NK-92 treated with Interleukin-12 subunit alpha and Interleukin-12 subunit beta, amount 100 ng/mL, for 24 hours (cell line): ENCODE measurements at places on chromosomes 5 and 9.
A peak's percentile ranks its signal among the peaks of the same experiment; 100 is the strongest.

- DNase-seq, result no peak
Measured at GRCh38 chr5:177154003-177154643, 20.6 kb downstream of the NSD1 start.

DNA sequence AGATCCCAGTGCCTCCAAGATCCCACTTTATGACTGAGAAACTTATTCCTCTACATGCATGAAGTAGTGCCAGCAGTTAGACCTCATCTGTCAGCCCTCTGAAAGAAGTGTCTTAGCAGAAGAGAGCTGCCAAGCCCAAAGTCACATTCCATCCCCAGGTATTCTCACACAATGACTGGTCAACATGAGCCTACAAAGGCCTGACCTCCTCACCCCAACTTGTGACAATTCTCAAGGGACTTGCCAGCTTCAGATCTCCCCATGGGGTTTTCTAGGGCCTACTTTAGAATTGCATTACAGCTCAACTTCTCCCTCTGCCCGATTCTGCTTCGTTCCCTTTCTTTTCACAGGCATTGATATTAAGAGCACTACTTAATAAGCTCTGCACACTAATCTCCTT lies 393.8 kb upstream of the SLC30A5 start:
- DNase-seq, result no peak

DNA sequence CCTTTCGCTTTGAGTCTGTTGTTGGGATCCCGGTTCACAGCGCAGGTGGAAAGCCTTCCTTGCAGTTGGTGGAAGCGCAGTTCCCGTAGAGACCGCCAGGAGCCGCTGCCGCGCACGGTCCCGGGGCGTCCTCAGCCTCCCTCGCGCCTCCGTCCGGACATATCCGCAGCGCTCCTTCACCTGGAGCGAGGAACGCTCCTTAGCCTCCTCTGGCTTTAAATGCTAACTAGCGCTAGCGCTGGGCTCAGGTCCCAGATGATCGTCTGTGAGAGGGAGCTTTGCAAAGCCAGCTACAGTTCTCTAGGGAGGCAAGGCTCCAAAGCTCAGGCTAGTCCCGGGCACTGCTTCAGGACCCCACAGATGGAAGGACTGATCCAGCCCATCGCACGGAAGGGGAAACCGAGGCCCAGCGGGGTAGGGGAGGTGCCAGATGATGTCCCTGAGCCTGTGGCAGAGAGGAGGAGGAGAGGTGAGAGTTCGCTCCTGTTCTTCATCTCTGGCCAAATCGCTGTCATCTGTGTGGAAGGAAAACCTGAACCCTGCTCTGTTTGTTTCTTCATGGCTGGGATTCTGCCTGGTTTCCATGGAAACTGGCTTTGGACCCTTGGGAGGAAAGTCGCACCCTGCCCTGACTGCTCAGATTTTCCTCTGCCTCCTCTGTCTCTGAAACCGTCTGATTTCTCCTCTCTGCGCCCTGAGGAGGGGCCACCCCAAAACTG lies 31.4 kb downstream of the COL15A1 start:
- DNase-seq, result peak; percentile 41

DNA sequence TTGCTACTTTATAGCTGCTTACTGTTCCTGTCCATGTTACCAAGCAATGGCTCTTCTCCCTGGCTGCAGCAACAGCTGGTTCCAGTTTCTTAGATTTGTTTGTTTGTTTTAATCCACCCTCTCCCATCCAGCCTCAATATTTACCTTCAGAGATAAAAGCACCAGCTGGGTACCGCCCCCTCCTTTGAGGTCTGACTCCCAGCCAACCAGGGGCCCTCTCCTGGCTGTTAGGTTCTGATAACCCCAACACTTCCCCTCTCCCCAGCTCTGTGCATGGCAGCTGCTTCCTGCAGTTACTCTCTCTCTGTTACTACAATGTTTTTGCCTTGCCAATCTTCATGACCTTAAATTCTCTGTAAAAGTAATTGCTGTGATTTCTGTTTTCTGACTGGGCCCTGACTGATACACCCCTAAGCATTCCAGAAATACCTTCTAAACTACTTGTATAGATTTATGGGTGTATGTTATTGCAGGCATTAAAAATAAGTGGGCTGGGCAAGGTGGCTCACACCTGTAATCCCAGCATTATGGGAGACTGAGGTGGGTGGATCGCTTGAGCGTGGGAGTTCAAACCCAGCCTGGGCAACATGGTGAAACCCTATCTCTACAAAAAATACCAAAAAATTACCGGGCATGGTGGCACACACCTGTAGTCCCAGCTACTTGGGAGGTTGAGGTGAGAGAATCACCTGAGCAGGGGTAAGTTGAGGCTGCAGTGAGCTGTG lies 2.6 kb upstream of the GCNT1 start:
- DNase-seq, result no peak

- no peak for DNase-seq
Measured at GRCh38 chr9:81529556-81530193, 159.7 kb downstream of the TLE1 start.

- no peak for DNase-seq
Measured at GRCh38 chr5:83917261-83917908, 196.7 kb upstream of the HAPLN1 start.
